ENCODE measurements at places on chromosomes 7 and 10. TPM values are rescaled to one million over a fixed set of nuclear protein-coding genes. Genes with fewer than 3 reads are reported as not detected.

UCMA gene
- total RNA-seq: not detected

ZSCAN21 gene
- total RNA-seq: 28.7 TPM

PNLIPRP1 gene
- not detected for total RNA-seq

ACTL6B gene
- not detected for total RNA-seq

SORBS1 gene
- 151 TPM for total RNA-seq

NKX1-2 gene
- not detected for total RNA-seq

AASS gene
- 3.0 TPM for total RNA-seq

BTBD16 gene
- total RNA-seq: not detected

MKX gene
- total RNA-seq: not detected

ENO4 gene
- total RNA-seq: 0.40 TPM

PRLHR gene
- total RNA-seq: not detected

SLC26A5 gene
- 0.27 TPM for total RNA-seq

CCL24 gene
- not detected for total RNA-seq

EPO gene
- not detected for total RNA-seq

SNCG gene
- total RNA-seq: 7.5 TPM

FAM241B gene
- not detected for total RNA-seq

SPDYE6 gene
- not detected for total RNA-seq

TSPAN12 gene
- total RNA-seq: 34.9 TPM

SLC35B4 gene
- 6.0 TPM for total RNA-seq

OR13A1 gene
- total RNA-seq: not detected

DNAH11 gene
- not detected for total RNA-seq

FOXP2 gene
- total RNA-seq: 102 TPM

ERVW-1 gene
- total RNA-seq: not detected

CCDC136 gene
- 16.5 TPM for total RNA-seq

ZNF33A gene
- 32.8 TPM for total RNA-seq
